Stimulated activated naive CD8-positive, alpha-beta T cell treated with anti-CD3 and anti-CD28 coated beads, Interleukin-15, amount 100 ng/mL, for 72 hours (primary cell): ENCODE measurements at places on chromosomes 6 and 20.
A peak's percentile ranks its signal among the peaks of the same experiment; 100 is the strongest.

DNA sequence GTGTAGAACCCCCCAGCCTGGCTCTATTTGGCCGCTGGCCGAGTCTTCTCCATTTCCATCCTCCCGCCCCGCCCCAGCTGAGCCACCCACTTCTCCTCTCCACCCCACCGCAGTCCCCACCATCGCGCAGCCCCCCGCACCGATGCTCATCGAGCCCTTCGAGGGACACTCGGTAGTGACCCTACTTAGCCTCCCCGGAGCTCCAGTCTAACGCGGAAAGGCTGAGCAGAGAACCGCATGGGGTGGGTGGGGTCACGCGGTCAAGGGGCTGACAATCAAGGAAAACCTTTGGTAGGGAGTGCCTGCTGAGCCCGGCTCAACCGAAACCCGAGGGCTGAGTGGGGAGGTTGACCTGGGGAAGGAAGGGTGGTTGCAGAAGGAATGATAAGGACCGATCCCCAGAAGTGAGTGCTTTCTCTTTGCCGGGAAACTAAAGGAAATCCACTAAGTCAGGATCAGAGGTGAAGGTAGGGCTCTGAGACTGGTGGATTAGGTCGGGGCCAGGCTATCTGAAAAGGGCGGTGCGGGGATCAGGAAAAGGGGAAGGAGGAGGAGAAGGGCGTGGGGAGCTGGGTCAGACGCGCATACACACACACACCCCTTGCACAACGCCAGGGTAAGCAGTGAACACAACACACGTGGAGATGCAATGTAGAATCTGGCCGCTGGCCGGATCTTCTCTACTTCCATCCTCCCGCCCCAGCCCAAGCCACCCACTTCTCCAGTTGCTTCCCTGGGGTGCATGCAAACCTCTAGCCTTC, 49.8 kb downstream of the CPXM1 start:
- no peak for DNase-seq

- peak; percentile 43 for DNase-seq
Observed at GRCh38 chr6:154154389-154154967, 115.4 kb downstream of the OPRM1 start.

DNA sequence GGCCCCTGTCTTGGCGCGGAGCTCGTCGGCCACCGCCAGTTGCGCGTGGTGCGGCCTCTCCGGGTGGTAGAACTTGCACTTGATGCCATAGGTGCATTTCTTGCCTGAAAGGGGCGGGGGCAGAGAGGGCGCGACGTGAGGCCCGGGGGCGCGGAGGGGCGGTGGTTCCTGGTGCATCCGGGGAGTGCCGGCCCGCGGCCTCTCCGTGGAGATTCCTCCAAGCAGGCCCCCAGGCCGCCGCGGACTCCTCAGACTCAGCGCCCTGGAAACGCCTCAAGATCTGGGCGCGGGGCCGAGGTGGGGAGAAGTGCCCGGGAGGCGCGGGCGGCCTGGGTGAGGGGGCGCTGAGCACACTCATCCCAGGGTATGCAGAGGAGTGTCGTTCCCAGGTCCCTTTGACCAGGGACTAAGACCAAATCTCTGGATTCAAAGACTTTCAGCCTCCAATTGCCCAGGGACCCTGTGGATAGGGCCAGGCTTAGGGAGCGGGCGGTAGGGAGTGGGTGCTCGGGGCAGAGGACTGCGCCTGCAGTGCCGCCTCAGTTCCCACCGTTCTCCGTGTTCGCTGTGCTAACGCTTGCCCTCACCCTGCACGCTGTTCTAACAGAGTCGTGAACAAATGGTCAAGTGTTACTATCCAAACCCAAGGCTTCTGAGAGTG, 33.3 kb downstream of the ZC3H12D start:
- DNase-seq = no peak

DNA sequence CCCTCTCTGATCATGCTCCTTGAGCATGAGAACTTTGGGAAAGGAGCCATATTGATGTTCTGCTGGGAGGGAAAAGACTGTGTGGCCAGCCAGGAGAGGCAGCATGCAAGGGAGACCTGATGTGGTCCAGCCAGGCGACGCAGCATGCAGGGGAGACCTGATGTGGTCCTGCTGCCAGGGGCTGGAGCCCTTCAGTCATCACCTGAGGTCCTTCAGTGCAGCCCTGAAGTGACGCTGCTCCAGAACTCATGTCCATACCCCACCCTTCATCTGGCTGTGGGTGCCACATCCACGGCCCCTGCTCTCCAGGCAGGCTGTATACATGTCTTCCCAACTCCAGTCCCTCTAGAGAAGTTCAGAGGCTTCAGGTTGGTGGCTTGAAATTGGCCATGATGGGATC, 134.4 kb downstream of the ERMARD start:
- DNase-seq = no peak

DNA sequence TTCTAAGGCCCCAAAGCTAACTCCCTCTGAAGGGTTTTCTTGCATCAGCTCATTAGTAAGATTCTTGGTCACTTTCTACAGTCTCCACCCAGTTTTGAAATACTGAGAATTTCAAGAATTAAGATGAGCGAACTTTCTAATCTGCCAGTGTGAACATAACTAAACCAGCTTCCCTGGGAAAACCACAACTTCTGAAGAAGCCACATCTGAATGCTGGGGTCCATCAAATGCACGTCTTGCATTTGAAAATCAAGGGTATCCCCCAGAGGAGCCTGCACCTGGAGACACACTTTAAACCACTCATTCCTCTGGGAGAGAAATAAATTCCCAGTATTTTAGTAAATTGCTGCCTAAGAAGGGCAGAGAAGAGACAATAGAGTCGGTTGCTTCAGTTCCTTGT, 292.1 kb upstream of the CDH4 start:
- no peak for DNase-seq
